Stimulated activated CD8-positive, alpha-beta memory T cell treated with anti-CD3 and anti-CD28 coated beads, Interleukin-4, amount 100 ng/mL, for 1 hour (primary cell): ENCODE measurements at places on chromosomes 16 and 17.

- DNase-seq: no peak
Measured at GRCh38 chr17:57370619-57371018, 114.3 kb downstream of the MSI2 start.

DNA sequence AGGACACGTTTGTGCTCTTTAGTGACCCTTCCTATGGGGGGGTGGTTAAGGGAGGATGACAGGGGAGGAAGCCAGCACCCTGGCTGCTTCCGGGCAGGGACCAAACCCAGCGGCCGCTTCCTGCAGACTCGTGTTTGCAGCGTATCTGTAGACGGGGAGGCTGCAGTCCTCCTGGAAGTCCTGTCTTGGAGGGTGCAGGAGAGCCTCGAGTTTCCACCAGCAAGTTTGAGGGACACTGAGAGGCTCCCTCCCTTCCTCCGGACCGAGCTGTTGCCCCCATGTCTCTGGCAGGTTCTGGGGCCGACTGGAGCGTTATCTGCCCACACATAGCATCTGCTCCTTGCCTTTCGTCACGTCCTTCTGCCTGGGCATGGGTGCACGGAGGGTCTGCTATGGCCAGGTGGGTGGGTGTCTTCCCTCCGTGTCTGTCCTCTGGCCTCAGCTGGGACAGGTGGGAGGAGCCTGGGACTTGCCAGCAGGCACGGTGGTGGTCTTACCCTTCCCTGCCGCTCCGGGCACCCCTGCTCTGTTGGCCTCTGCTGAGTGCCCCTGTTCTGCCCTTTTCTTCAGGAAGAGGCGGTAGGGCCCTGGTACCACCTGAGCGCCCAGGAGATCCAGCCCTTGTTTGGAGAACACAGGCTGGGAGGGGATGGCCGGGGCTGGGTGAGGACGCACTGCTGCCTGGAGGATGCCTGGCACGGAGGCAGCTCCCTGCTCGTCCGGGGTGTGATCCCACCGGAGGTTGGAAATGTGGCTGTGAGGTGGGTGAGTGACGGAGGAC lies 8.8 kb downstream of the ENGASE start:
- no peak for DNase-seq

- DNase-seq: no peak
Measured at GRCh38 chr17:37109731-37110710, 161.3 kb downstream of the AATF start.

DNA sequence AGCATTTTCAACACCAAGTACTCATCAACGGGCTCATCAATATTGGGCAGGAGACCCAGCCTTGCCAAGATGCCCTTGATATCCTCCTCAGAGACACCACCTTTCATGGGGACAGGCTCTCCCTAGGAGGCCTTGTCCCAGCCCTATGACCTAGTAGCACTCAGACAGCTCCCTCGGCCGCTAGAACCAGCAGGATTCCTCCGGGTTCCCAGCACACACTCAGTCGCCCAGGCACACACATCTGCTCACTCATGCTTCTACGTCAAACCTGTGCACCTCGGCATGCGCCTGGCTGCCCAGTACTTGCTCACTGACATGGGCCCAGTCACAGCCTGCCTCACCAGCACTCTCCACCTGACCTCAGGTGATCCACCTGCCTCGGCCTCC lies 17.0 kb downstream of the SRCIN1 start:
- DNase-seq: no peak

- DNase-seq: no peak
Measured at GRCh38 chr16:76650582-76650981, 373.4 kb downstream of the CNTNAP4 start.

- DNase-seq: no peak
Measured at GRCh38 chr17:79424471-79425185, 186.2 kb downstream of the RBFOX3 start.

DNA sequence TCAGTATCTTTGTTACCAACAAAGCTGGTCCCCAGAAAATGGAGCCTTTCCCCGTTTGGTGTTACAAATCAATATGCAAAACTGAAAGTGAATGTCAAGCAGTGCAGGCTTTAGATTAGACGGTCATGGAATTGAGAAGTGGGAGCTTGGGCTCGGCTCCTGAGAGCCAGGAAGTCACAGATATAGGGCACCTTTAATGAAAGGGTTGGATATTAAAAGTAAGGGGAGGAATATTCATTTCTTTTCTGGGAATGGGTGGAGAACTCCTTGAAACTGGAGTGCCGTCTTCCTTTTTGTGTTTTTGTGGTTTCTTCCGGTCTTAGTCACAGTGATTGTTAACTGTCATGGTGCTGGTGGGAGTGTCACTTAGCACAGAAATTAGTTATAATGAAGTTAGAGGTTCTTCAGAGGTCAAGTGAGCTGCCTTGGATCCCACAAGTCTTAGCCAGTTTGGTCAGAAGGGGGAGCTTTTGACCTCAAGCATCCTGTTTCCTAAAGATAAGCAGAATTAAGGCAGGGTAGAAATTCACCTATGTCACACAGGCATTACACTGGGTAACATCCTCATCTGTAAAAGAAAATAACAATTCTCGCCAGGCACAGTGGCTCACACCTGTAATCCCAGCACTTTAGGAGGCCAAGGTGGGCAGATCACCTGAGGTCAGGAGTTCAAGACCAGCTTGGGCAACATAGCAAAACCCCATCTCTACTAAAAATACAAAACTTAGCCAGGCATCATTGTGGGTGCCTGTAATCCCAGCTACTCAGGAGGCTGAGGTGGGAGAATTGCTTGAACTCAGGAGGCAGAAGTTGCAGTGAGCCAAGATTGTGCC lies 9.6 kb upstream of the EIF1 start:
- DNase-seq: no peak

- DNase-seq: no peak
Measured at GRCh38 chr16:16164243-16164642, 59.1 kb downstream of the ABCC6 start.

- no peak for DNase-seq
Measured at GRCh38 chr16:68373528-68374245, 62.9 kb downstream of the PRMT7 start.

GRCh38 chr17:2336852-2337543 lies at the start of gene SGSM2:
Gene SGSM2, plus strand, starts transcription at chr17:2337501. Its CDS starts 188 bp downstream, at chr17:2337689.
- peak; percentile 35 for DNase-seq
